ENCODE measurements at places on chromosomes 11 and 22. TPM values are rescaled to one million over a fixed set of nuclear protein-coding genes. Genes with fewer than 3 reads are reported as not detected.

Gene MISFA
- total RNA-seq, result not detected

Gene SHISAL1
- not detected for total RNA-seq

Gene CEND1
- total RNA-seq, result 0.20 TPM

Gene LRP4
- total RNA-seq, result 0.05 TPM

Gene P2RX3
- not detected for total RNA-seq

Gene CREB3L1
- 0.33 TPM for total RNA-seq

Gene AMOTL1
- 25.3 TPM for total RNA-seq

Gene FAM111B
- total RNA-seq, result 12.8 TPM

Gene MS4A3
- total RNA-seq, result not detected

Gene MYBPC3
- total RNA-seq, result not detected

Gene ISX
- not detected for total RNA-seq

Gene FOLH1
- total RNA-seq, result 1.1 TPM

Gene TPBGL
- not detected for total RNA-seq

Gene SLC29A2
- 0.13 TPM for total RNA-seq

Gene CDC42EP1
- total RNA-seq, result 79.8 TPM

Gene BCR
- 57.7 TPM for total RNA-seq

Gene GDPD4
- total RNA-seq, result not detected

Gene CLMP
- not detected for total RNA-seq

Gene CELF1
- 53.2 TPM for total RNA-seq

Gene CNIH2
- not detected for total RNA-seq

Gene CSF2RB
- total RNA-seq, result 9.5 TPM

Gene MRGPRE
- total RNA-seq, result not detected

Gene SLC22A25
- total RNA-seq, result not detected

Gene PANX3
- total RNA-seq, result not detected
